Dermis lymphatic vessel endothelial cell (primary cell): ENCODE measurements at places on chromosomes 1 and 21. TPM values are rescaled to one million over a fixed set of nuclear protein-coding genes. Genes with fewer than 3 reads are reported as not detected.

Gene LCE3D
- total RNA-seq, result not detected in 2 replicates

Gene C1orf141
- not detected in 2 replicates for total RNA-seq

Gene FGGY
- total RNA-seq, result 9.4 and 12.5 TPM in 2 replicates

Gene MFSD2A
- total RNA-seq, result 0.17 and 0.33 TPM in 2 replicates

Gene OR2L2
- total RNA-seq, result not detected in 2 replicates

Gene CD52
- total RNA-seq, result not detected in 2 replicates

Gene HSF2BP
- 0.33 and 0.52 TPM in 2 replicates for total RNA-seq

Gene LAMC2
- total RNA-seq, result 0.09 and 1.5 TPM in 2 replicates

Gene VPS13D
- 25.8 and 28.5 TPM in 2 replicates for total RNA-seq

Gene GBP6
- not detected in 2 replicates for total RNA-seq

Gene LIN28A
- total RNA-seq, result not detected in 2 replicates

Gene RNF207
- total RNA-seq, result 2.4 and 3.3 TPM in 2 replicates
